EL (cell line): ENCODE measurements at places on chromosomes 6 and 20.

- DNase-seq: no peak
Measured at GRCh38 chr6:139790527-139790926, 416.1 kb upstream of the CITED2 start.

DNA sequence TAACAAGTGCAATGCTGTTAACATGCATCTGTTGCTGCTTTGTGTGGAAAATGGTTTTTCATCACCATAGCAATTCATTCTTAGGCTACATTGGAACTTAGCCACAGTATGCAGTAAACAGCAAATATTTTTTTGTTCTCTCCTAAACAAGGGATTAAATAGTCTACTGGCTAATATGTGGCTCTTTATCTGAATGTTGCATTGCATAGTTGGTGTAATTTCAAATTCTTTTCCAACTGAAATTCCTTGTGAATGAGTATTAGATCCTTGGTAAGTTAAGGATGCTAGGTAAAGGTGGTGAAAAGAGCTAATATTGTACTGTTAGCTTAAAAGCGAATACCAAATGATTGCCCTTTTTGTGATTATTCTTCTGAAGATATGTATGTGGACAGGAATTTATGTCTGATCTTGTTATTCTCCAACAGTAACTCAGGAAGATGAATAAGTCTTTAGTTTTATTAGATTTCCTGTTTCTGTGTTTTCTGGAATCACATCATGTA, 958 bp downstream of the MLIP start:
- DNase-seq: no peak

DNA sequence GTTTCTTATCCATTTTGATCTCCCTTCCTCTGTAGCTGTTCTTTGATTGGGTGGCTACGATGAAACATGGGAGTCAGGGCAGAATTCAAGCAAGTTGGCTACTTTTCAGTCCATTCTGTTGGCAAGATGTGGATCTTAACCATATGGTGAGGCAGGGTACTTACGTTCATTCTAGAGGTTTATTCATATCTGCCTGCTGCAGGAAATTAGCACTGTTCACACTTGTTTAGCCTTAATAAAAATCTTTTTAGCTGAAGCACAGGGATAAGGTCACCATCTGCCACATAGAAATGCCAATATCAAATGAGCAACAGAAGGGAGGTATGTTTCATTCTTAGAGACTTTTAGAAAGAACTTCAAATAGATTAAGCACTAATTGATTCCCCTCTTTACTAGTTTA, 83.9 kb downstream of the GRIK2 start:
- no peak for DNase-seq

DNA sequence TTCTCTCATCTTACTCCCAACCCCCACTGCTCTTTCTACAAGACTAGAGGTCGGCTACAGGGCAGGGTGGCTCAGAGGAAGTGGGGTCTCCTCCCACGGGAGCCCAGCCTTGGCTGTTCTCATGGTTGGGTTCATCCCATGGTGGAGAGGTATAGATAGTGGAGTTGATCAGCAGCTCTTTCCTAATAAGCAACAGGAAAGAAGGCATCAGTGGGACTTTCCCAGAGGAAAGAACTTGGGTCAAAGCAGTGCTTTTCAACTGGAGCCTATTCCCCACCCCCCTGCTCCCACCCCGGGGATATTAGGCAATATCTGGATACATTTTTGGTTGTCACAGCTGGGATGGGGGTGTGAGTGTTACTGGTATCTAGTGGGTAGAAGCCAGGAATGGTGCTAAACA, 200.9 kb downstream of the NFATC2 start:
- DNase-seq: peak; percentile 44

DNA sequence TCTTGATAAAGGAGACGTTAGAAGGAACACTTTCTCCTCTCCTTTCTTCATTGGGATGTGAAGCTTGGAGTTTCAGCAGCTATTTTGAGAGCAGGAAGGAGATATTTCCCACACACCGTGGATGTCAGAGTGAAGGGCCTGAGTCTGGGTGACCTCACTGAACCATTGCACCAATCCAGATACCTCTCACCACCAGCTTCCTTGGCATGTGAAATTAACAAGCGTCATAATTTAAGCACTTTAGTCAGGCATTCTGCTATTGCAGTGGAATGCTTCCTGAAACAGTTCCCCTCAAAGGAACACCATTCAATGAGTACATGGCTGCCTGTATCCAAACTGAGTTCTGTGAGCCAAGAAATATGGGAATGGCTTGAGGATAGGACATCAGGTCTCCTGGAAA, 83.7 kb downstream of the CHMP4B start:
- DNase-seq: peak; percentile 63

DNA sequence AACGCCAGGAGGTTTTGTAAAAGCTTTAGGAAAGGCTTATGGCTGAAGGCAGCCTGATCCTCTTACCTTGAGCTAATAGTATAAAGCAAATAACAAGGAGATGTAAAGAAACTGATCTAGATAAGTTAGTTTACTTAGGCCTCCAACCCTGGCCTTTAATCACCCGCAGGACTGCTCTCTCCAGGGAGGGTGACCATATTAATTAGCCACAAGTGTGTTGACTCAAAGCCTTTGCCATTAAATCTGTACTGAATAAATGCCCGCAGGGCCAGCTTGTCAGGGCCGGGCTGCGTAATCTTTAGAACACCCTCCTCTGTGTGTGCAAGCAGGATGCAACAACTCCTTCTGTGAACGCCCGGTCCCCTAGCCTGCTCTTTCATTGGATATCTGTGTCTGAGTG, 6.1 kb upstream of the PRSS16 start:
- DNase-seq: no peak

- no peak for DNase-seq
Measured at GRCh38 chr20:5182615-5183254, 55.9 kb downstream of the CDS2 start.

DNA sequence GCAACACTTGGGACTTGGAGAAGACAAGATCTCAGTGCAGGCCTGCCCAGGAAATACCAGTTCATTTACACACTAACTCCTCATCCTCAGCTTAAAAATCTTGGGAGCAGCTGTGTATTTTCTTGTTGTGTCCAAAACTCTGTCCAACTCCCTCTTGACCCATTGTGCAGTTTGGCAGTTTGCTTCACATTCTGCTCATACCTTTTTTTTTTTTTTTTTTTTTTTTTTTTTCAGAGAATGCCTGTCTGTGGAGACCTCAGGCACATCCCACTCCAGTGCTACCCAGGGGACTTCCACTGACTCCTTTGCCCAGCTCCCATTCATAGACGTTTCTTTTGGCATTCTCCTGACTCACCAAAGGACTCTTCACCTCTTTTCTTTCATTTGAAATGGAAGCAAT, 265.8 kb upstream of the TCF21 start:
- peak; percentile 56 for DNase-seq

GRCh38 chr6:125358898-125359297, 57.1 kb upstream of the HDDC2 start:
- DNase-seq: no peak

GRCh38 chr6:138596126-138596525, 96.8 kb upstream of the NHSL1 start:
- no peak for DNase-seq

GRCh38 chr6:25136854-25137253, 142.3 kb upstream of the CARMIL1 start:
- DNase-seq: no peak

DNA sequence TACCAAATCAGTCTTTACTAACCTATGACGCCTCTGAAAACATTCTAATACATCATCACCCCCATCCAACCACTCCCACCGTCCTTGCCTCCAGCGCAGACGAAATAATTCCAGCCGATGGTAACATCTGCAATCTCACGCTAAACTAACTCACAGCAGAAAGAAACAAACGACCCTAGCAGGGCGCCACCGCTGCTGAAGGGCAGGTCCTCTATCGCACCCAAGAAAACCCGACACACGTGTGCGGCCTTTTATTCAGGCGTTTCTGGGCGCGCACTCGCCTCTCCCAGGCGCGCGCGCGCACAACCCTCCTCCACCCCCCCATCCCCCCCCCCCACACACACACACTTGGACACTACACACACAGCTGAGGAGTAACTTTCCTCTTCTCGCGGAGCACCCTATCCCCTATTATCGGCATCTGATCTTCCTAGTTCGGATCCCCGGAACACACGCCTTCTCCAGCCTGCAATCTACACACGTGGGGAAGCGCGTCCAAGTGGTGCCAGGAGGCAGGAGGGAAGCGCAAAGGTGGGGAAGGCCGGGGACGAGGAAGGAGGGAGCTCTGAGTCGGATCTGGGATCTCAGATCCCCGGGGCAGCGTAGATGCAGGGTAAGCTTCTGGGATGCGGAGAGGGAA, 1.4 kb downstream of the GFOD1 start:
- peak; percentile 53 for DNase-seq

- no peak for DNase-seq
Measured at GRCh38 chr20:57716901-57717300, 7.1 kb upstream of the PMEPA1 start.

- no peak for DNase-seq
Measured at GRCh38 chr6:168307015-168307694, 12.4 kb downstream of the DACT2 start.

DNA sequence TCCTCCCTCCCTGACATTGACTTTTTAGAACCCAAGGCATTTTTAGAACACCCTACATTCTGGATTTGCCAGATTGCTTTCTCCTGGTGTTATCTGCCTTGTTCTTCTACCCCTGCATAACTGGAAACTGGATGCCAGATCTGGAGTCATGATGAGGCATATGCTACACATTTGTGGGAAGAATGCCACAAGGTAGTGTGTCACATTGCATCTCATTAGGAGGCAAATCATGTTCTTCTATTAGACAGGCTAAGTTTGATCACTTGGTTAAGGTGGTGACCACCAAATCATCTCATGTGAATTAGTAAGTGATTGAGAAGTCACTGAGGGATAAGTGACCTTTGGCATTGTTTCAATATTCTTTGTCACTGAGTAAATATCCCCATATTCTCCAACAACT, 12.9 kb upstream of the NKX2-2 start:
- DNase-seq: no peak

- DNase-seq: no peak
Measured at GRCh38 chr20:23161968-23162696, 76.0 kb upstream of the CD93 start.

- no peak for DNase-seq
Measured at GRCh38 chr20:56796345-56796744, 167.2 kb downstream of the TFAP2C start.

DNA sequence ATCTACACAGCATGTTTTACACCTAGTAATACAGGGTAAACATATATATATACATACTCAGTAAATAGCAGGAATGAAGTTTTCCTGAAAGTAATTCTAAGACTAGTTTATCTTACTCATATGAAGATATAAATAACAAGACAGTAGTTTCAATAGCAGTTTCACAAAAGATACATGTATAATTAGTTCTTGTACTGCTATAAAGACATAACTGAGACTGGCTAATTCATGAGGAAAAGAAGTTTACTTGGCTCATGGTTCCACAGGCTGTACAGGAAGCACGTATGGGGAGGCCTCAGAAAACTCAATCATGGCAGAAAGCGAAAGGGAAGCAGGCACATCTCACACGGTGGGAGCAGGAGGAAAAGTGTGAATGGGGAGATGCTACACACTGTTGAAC, 16.9 kb downstream of the RARS2 start:
- DNase-seq: no peak

DNA sequence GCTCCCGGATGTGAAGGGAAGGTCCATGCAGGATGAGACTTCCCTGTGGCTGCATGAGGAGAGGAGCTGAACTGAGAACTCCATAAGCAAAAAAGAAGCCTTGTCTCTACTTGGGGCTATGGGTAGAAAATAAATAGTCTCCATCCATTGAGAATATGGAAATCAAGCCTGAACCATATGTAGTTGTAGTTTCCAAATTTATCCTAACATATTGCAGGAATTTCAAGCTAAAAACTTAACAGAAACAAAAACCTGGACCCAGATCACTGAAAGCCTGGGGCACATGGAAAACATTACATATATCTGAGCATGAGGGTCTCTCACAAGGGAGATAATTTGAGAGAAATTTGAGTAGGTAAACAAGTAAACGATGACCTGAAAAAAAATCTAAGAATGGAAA, 94.9 kb upstream of the C6orf118 start:
- DNase-seq: no peak

DNA sequence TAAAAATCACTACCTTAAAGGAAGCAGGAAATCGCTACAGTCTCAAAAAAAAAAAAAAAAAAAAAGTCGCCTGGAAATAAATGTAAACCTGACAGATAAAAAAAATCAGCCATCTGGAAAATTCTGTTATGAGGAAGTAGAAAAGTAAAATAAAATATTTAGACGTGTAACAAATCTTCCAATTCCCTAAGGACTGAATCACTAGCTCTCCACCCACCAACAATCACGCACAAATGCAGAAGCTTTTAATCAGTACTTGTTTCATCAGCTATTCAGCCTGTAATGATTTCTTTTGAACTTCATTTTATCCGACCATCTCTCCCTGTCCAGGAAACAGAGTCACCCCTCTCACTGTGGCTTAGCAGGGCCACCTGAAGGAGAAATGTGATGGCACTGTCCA, 59.0 kb downstream of the SLC23A2 start:
- peak; percentile 36 for DNase-seq

- DNase-seq: no peak
Measured at GRCh38 chr6:74674377-74674776, 531.5 kb downstream of the COL12A1 start.

DNA sequence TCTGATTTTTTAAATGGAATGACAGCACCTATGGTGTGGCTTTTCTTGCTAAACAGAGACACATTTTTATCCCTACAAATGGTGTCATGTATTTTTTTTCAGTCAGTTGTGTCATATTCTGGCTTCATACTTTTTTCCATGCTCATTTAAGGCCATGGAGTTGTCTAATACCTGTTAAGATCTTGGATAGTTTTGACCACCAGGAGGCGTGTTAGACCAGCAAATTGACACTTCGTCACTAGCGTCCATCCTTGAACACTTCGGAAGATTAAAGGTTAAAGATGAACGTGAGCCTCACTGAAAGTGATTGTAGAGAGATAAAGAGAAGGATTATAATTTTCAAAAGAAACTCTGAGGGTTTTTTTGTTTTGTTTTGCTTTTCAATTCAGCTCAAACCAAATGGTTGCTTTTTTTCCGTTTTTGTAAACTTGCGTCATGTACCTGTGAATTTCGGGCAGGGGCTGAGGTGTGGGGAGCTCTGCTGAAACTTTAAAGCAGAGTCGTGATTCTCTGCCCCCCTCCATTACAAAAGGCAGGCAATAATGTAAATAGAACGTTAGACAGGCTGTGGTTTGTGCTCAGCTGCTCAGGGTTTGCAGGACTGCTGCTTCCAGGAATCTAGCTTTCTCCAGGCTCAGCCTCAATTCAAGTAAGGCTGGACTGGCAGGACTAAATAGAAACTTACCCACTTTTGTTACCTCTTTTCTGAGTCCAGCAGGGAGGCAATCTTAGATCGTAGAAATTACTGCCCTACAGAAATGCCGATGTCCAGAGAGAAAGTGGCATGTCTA, 245.1 kb downstream of the FOXA2 start:
- peak; percentile 34 for DNase-seq

DNA sequence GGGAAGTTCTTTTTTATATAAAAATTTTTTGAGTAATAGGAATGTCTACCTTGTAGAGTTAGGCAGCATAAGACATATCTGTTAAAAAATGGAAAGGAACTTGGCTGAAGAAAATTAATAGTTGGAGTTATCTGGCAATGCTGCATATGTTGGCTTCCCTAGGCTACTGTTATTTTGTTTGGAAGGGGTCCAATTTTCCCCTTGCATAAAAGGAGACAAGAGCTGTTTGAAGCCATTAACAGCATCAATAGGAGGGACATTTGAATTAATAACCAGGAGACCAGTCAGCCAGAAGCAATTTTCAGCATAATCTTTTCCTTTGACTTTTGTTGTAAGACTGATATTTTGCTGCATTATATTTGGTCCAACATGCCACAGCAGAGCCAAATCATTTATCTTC, 80.9 kb upstream of the TAB2 start:
- peak; percentile 27 for DNase-seq
